ENCODE measurements at places on chromosomes 5 and 9.

DNA sequence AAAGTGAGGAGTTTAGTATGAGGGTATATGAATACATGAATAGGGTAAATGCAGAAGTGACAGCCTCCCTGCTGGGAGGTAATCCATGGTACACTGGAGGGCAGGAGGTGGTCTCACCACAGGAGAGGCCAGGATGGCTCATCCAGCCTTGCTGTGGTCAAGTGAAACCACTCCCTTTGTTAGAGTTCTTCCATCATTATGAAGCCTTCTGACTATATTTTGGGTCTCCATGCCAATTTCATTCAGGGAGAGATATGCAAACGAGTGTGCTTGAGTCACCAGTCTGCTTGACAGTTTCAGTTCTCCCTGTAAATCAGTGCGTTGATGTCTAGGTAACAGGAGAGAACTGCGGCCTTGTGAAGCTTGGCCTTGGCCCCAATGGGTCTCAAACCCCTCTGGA lies 16.4 kb downstream of the PPP3R2 start:
- DNase-seq = no peak

- no peak for DNase-seq
Observed at GRCh38 chr5:144971108-144971850, 800.6 kb downstream of the KCTD16 start.

DNA sequence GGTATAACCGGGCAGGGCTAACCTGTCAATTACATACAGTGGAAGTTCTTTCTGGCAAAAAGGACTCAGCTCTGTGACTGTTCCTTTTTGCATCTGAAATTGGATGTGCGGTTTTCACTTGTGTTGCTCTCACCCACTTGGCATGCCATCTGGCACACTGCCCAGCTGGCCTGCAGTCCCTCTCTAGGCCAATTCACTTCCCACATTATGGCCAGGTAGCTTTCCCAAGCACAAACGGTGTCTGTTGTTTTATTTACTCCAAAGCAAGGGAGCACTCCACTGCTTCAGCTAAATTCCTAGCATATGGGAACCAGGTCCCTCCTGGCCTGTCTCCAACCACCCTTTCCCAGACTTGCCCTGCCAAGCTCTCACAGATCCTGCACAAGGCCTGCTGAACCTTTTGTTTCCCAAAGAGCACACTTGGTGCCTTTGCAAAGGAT lies 132.5 kb downstream of the SEMA6A start:
- DNase-seq = no peak

DNA sequence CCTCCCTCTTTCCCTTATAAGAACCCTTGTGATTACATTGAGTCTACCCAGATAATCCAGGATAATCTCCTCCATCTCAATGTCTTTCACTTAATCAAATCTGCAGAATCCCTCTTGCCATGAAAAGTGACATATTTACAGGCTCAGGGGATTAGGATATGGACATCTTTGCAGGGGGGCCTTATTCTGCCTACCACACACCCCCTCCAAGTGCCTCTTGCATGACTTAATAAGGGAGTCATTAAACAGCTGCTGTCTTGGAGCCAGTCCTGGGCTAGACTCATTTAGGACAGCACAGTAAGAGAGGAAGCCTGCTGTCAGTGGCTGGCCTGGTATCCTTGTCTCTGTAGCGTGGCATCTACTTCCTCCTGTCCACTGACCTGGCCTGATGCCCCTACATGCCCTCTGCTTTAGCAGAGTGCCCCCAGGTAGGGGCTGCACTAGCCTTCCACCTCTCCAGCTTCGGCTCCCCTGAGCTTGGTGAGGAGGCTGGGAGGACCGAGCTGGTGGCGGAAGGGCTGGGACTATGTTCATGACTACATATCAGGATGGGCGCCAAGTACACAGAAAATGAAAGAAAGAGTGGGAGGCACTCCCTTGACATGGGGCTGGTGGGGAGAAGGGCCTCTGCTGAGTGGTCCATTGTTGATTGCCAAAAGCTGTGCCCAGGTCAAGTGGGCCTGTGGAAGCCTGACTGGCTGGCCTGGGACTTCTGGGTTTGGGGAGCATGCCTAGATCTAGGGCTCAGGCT lies 17.2 kb downstream of the ENHO start:
- DNase-seq = no peak

- no peak for DNase-seq
Observed at GRCh38 chr9:78493166-78493742, 196.3 kb downstream of the PSAT1 start.

DNA sequence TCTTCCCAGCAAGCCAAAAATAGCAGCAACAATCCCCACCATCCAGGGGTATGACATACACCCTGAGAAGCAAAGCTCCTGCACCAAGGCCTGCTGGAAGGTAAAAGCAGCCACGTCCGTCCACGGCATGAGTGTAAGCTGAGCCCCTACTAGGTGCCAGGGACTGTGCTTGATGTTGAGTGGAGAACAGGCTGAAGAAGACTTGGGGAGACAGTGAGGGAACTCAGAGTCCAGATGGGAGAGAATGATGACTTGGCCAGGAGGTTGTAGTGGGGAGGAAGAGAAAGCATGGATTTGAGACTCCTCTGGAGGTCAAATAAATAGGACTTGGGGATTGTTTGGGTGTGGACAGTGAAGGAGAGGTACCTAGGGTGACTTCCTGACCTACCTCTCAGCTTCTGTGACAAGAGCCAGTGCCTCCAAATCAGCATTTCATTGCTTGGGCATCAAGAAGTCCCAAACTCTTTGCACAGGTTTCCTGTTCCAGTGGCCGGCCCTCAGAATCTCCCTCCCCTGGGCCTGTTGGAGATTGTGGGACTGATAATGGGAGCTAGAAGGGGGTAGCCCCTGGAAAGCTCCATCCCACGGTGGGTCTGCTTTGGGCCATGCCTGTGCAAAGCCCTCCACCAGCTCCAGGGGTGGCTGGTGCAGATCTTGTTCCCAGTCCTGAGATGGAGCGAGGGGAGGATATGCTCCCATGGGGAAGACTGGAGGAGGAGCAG lies 58.3 kb upstream of the ADAMTS2 start:
- no peak for DNase-seq

DNA sequence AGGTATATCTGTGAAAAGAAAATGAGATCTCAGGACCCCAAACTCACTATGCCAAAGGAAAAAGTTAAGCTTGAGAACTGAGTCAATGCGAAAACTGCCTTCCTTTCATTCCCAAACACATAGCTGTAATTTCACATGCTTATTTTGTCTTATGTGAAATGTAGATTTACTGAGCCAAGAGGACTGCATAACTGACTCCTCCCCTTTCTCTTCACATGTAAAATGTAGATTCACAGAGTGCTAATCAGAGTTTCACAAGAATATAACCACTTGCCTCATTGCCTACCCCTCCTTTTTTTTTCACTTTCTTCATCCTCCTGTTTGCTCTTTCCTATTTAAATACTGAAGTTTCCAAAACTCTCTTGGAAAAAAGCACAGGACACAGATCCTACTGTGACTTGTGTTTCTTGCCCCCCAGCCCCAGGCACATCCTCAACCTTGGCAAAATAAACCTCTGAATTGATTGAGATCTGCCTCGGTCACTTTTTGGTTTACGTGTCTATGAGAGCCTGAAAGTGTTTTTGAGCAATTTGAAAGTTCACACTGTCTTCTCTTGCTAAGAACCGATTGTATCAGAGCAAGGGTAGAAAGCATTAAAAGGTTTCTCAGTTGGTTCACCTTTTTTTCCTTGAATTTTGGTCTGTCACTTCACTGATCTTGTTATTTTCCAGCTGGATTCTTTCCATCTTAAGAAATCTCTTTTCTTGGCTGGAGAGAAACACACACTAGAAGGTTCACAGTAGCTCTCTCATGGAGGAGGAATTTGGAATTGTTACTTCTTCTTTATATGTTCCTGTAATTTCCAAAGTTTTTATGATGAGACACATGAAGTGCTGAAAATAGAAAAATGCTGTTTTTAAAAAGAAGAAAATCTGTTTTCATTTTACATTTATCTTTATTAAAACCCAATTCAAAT lies 44.8 kb upstream of the SNAPC3 start:
- no peak for DNase-seq

DNA sequence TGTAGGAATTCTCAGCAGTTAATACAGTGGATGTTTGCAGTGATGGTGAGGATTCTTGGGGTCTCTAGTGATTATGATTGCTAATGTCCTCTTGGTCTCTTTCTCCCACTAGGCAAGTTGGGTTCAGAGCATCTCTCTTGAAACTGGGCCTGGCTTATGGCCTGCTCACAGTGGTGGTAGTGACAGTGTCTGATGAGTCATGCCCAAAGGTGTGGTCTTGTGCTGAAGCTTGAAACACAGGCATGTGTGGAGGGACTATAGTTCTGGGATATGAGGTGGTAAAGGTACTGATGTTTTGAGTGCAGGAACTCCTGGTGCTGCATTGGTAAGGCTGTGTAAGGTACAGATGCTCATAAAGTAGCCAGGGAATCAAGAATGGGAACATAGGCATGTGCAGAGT lies 231.1 kb downstream of the FAM170A start:
- no peak for DNase-seq
